ENCODE measurements at places on chromosomes 2 and 18.

DNA sequence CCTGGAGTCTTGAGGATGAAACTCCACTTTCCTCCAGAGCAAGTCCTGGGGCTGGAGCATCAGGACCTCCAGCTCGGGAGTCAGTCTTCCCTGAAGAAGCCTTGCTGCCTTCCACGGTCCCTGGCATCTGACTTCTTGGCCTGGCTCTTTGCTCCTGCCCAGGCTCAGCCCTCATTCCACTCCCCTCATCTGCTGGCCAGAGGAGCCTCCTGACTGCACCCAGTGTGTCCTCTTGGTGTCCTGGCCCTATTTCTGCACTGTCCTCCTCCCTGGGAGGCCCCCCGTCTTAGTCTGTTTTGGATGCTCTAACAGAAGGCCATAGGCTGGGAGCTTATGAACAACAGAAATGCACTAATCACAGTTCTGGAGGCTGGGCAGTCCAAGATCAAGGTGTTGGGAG, 231.5 kb downstream of the LOXHD1 start:
- no peak for DNase-seq

- DNase-seq = no peak
Observed at GRCh38 chr2:54845514-54845913, 122.1 kb downstream of the EML6 start.

GRCh38 chr2:211611061-211611518, 927.5 kb downstream of the ERBB4 start:
- no peak for DNase-seq

- no peak for DNase-seq
Observed at GRCh38 chr2:60822987-60823386, 58.4 kb upstream of the REL start.

DNA sequence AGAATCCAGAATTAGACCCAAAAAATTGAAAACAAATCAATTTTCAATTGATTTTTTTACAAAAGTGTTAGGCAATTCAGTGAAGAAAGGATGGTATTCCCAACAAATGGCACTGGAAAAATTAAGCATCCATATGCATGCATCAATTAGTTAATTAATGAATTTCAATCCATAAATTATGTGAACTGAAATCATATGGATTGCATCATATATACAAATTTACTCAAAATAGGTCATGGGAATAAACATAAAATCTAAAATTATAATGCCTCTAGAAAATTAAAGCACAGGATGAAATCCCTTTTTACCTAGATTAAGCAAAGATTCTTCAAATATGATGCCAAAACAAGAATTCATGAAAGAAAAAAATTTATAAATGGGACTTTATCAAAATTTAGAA, 213.9 kb upstream of the KLHL29 start:
- DNase-seq = no peak

DNA sequence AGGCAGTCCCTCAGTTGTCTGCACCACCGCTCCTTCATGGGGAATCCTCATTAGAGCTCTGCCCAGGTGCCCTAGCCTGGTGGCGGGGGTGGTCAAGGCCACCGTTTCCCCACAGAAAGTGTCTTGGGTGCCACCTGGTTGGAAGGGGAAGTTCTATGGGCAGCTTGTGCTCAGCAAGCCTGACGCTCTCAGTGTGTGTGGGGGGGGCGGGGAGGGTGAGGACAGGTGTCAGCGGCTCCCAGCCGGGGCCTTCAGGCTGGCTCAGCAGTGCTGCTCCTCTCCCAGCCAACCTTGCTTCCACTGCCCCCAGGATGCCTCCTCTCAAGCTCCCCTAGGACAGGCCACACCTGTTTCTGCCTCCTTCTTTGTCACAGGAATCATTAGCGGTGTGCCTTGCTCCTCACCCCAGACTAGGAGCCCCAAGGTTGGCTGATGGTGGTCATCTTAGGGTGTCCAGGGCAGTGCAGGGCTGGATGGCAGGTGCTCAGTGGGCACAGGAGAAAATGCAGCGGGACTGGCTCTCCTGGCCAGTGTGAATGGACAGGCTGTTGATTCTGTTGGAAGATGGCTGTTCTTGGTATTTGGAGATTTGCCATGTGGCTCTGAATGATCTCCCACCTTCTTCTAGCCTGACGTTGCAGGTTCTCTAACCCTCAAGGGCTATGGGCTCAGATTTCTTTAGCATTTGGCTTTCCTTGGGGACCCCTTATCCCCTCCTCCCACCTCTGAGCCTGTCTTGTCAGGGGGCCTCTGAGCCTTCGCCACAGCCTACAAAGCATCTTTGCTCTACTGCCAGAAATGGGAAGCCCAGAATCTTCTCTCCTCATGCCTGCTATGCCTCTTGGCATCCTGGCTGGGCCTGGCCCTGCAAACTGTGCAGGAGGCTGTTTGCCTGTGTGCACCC, 185.8 kb upstream of the HS6ST1 start:
- DNase-seq = no peak

DNA sequence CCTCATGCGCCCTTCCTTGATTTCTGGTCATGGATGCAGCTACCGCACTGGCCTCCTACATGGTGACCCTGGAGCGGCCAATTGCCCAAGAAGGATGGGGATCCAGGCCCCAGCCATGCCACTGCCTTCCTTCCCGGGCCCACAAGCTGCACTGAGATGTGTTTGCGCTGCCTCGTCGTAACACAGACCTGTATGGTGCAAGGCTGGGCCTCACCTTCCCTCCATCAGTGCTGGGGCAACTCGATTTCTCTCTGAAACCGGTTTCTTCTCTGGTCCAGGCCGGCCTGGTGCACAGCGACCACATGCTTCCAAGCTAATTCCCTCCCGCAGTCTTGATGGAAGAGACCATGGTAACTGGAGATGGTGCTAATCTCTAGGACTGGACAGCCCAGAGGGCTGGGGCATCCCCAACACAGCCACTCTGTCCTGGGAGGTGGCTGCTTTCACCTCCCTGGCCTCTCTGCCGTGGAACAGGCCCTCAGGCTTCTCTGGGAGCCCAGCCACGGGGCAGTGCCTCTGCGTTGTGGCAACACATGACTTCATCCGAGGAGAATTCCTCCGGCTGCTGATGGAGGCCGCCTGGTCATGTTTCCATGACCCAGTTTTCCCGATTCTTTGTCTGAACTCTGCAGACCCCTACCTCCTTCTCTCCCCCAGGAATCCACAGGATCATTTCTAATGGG, 184.2 kb downstream of the GLI2 start:
- no peak for DNase-seq

GRCh38 chr2:225764346-225764745, 364.8 kb downstream of the NYAP2 start:
- DNase-seq = no peak

DNA sequence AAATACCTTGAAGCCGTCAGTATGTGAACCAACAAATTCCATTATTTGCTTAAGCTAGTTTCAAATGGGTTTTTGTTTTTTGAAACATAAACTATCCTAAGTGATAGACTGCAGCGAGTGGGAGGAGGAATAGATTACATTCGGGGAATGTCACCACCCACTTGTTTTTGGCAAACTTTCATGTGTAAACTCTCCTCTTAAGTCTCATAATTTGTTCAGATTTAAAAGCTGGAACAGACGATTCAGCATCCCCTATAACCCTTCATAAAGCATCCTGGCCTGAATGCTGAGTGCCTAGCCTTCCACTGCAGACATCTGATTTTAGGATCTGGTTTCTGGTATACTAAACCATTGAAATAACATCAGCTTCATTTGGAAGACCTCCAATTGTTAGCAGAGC, 51.0 kb downstream of the CPO start:
- no peak for DNase-seq

DNA sequence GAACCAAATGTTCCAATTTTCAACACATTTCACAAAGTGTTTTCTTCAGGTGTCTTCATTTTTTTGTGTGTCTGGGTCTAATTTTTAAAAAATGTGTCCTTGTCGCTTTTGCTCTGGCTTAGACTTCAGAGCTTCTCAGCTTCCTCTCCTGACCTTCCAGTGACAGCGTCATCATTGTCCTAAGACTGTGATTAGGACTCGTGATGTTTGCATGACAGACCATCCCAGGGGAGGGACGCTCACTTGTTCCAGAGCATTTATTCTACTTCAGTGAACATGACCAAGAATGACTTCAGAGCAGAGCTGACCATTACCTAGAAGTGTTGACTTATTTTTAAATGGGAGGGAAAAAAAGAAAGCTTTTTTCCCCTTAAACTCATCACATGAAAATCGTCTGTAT, 591.9 kb downstream of the IRS1 start:
- no peak for DNase-seq

GRCh38 chr2:112055730-112056625, 909 bp downstream of the TMEM87B start:
- peak; percentile 77 for DNase-seq

DNA sequence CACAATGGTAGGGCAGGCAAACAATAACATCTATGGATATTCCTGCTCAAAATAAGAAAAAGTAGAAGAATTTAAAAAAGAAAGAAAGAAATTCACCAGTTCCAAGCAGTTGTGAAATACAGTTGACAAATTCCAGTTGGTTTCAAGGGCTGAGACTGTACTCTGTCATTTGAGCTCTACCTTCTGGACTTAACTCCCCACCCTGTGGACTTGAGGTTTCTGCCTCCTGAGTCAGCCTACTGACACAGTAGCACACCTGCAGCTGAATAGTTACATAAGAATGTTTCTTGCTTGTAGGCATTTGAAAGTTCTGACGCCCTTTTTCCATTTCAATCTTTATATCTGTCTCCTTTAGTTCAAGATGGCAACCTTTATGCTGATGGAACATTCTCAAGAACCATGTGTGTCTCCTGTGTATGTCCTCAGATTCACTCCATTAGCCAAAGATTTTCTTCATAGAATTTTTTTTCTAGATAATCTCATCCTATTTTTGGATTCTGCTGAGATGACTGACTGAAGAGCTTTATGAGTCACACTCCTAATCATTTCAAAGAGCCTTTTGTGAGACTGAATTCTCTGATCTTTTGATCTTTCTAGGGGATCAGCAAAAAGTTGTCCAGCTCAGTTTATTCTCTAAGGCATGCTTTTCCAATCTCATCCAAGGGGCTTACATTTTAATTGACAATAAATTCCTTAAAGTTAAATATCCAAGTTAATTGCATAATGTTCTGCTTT, 19.1 kb downstream of the NETO1 start:
- no peak for DNase-seq

DNA sequence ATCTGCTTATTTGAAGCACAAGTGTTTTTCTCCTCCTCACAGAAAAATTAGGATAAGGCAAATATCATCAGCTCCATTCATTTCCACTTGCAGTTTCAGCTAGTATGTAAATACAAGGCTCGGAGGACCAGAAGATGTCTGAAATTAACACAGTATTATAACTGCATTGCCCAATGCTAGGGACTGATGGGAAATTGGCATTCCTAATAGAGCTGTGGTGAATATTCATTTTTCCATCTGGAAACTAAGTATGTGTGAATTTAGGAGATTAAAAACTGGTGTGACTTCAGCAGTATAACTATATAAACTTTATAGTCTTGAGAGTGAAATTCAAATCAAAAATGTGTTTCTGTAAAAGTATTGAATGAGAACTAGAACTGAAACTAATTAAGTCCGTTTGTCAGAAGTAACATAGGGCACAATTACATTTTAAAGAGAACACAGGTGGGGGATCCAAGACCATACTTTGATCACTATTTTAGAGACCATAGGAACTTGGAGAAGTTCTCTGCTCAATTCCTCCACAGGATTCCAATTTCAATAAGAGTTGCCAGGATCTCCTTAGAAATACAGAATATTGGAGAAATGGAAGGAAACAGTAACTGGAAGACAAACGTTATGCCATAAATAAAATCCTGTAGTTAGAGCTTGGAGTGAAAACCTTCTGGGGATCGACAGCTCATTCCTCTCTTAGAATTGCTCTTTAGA, 12.1 kb upstream of the ITGA6 start:
- DNase-seq = no peak

DNA sequence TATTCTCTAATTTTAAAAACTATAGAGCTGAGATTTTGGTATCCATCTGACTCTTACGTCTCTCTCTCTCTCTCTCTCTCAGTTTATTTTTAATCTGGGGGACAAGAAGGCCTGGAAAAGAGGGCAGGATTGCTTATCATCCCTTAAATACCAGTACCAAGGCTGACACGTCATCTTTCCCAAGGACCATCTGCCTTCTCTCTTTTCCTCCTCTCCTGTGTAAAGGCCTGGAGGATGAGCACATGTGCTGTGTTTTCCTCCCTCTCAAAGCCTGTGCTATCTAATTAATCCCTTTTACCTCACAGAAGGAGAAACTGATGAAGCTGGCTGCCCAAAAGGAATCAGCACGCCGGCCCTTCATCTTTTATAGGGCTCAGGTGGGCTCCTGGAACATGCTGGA, 7.3 kb downstream of the IL37 start:
- no peak for DNase-seq

DNA sequence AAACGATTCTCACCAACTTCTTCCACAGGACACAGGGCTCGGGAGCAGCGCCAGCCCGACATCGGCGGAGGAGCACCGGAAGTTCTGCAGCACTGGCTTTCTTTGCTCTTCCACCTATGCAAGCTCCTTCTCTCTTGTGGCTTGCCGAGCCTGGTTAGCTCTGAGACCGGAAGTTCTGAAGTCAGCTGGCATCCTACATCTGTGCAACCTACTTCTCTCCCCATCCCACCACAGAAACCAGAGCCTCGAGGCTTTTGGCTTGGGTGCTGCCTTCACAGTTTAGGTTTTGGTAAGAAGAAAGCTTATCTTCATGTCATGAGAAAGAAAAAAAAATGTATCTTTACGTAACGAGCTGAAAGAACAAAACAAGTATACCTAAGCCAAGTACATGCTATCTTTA, 111.7 kb downstream of the ANKRD44 start:
- DNase-seq = peak; percentile 69

GRCh38 chr2:149743842-149744448, 156.4 kb upstream of the MMADHC start:
- DNase-seq = no peak

GRCh38 chr2:70994009-70994698, 519 bp downstream of the TEX261 start:
- DNase-seq = peak; percentile 45

DNA sequence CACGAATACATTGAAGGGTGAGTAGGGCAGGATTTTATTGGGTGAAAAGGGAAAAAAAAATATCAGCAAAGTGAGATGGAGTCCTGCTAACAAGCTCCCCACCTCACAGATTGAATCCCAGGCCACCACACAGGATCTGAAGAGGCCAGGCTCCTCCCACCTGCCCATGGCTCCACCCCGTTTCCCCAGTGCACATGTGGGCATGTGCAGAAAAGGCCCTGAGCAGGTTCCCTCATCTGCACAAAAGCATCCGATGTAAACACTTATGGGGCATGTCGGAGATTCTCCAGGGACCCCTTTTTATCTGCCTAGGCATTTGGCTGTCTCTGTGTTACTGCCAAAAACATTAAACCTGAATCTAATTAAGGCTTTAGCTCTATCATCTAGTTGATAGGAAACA, 35.2 kb downstream of the SKA1 start:
- no peak for DNase-seq

GRCh38 chr2:71458413-71459083, 5.2 kb downstream of the DYSF start:
- DNase-seq = no peak

DNA sequence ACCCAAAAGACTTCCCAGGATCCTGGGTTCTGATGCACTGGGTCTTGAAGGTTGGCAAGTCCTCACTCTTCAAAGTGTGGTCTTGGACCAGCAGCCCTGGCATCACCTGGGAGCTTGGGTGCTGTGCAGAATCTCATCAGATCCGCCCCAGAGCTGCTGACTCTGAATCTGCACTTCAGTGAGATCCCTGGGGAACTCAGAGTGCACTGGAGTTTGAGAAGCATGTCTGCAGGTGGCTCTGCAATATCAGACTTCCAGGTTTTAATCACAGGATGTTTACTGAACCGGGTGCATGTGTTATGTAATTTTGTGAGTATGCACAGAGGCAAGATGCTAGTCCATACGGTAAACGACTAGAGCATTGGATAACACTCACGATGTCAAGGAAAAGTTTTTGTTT, 58.0 kb upstream of the BOD1L2 start:
- DNase-seq = no peak

Measured in inflammatory macrophage treated with lipopolysaccharide for 1 hour (primary cell).